Iris pigment epithelial cell (primary cell): ENCODE measurements at places on chromosomes 1 and 21.

DNA sequence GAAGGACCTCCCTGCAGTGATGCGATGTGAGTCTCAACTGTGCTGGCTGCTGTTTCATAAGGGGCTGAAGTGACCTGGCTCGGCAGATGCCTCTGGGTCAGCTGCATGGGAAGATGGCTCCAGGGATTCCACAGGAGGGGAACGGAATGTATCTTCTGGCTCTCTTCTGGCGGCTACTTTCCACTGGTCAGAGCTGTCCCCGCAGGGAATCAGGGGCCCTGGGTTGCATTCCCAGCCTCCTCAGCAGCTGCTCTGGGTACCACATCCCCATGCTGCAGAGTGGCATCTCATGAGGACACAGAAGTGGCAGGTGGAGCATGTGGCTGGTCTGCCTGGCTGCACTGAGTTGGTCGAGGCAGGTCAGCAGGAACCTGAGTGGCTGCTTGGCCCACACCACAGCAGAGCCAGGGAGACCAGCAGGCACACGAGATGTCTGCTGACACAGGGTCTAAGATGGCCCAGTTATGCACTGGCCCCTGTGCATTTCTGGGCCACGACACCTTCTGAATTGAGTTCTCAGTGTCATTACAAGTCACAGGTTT, 42.8 kb downstream of the POFUT2 start:
- no peak for DNase-seq

GRCh38 chr1:50940291-50940690, 19.8 kb downstream of the FAF1 start:
- no peak for DNase-seq

GRCh38 chr1:177884479-177885021, 85.3 kb downstream of the SEC16B start:
- DNase-seq: no peak

DNA sequence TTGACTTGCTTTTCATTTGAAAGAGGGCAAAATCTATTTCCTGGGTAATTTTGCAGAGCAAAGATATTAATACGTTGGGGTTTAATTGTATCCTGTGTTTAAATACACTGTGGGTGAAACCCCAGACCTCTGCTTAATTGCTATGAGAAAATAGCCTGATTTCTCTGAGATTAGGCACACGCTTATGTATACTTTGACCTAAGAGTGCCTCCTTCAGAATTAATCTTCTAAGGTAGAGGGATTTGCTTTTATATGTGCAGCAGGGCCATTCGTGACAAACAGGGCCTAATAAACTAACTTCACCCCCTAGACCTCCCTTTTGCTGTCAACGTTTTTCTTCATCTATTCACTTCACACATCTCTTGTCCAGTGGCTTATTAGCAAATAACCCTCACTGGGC, 216.9 kb upstream of the ADGRL2 start:
- no peak for DNase-seq

- no peak for DNase-seq
Observed at GRCh38 chr1:24425441-24425840, 9.8 kb downstream of the NIPAL3 start.
